ENCODE measurements at places on chromosomes 13 and 19.

- no peak for DNase-seq
Measured at GRCh38 chr19:54612428-54612827, 17.9 kb upstream of the LILRB1 start.

- DNase-seq: no peak
Measured at GRCh38 chr13:76723551-76724232, 162.5 kb downstream of the KCTD12 start.

GRCh38 chr13:40187841-40188591 lies 478.4 kb downstream of the FOXO1 start:
- DNase-seq: no peak

DNA sequence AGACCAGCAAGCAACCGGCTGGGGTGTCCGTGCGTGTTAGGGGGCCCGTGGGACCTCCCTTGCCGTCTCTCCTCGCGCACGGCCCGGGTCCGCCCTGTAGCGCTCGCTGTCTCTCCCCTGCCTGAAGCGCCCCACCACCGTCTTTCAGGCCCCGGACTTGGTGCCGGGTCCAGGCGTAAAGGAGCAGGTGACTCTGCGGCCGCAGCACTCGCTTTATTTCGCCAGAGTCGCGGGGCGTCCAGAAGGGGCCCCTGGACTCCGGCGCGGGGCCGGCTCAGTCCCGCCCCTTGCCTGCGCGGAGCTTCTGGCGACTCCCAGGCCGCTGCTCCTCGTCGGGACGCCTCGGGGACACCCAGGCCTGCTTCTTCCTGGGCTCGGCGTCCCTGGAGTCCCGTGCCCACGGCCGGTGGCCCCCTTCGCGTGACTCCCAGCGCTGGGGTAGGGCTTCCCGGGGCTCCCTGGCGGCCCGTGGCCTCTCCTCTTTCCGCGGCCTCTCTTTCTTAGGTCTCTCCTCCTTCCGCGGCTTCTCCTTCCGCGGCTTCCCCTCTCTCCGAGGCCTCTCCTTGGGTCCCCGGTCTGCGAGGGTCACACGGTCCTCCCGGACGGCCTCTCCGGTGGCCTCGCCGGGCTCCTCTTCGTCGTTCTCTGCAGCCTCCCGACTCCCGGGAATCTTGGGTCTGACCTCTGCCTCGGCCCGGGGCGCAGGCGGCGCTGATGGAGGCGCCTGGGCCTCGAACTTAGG lies 3.1 kb downstream of the AMH start:
- DNase-seq: no peak

- DNase-seq: no peak
Measured at GRCh38 chr19:37987356-37988332, 80.6 kb downstream of the SIPA1L3 start.

DNA sequence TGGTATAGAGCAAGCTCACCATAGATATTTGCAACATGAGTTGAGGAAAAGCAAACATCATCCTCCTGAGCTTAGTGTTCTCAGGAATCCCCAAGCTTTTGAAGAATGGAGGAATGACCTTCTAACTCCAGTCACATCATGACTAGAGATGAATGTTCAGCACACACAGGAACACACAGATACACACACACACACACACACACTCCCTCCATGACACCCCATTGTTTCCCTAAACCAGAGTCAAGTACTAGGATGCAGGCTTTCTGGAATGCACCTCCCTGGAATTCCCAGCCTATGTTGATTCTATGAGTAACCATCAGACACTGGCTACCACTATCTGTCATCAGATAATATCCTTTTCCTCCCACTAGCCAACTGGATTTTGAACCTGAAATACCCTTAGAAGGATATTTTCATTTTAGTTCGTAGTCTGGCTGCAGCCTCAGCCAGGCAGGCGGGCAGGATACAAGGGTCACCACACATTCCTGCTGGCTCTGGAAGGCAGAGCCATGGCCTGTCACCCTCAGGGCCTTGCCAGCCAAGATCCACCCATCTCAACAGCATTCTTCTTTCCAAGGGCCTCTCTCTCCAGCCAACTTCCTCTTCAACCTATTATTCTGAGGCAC lies 162.4 kb downstream of the FOXO1 start:
- DNase-seq: no peak

GRCh38 chr13:74166261-74167004 lies 32.2 kb upstream of the KLF12 start:
- DNase-seq: no peak

GRCh38 chr13:36146511-36147269 lies 15.5 kb upstream of the DCLK1 start:
- no peak for DNase-seq

DNA sequence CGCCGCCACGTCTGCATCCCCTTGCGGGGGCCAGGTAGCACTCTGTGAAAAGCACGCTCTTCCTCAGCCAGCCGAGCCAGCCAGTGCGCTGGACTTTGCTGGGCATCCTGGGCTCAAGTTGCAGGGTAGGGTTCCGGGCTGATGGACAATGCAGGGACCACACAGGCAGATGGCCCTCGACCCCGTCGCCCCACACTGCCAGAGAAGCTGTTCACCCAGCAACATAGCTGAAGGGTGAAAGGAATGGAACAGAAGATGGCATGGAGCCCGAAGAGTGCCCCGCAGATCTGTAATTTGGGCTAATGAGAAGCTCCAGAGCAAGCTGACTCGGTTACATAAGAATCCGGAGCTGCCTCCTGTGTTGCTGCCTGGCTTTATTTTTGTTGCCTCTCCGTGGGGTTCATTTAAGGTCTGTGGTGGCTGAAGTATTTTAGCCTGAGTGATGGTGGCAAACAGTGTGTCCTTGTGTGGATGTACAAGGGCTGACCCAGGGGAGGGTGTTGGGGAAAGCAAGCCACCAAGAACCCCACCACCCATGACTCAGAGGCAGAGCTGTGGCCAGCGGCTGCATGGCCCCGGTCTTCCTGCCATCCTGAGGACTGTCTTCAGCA lies 105.8 kb downstream of the SOX1 start:
- DNase-seq: no peak

DNA sequence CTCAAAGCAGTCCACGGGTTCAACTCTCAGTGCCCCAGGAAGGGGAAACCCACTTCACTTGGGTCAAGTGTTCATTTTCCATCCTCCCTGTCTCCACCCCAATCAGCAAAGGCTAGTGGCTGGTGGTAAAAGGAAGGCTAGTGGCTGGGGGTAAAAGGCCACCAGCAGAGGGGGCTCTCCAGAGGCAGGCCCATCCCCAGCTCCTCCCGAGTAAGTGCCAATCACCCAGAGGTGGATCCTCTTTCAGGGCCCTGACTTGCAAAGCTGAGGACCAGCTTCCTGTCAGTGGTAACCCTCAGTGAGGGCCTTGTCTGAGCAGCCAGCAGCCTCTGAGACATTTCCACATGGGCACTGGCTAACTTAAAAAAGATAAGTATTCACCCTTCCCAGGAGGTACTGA lies 22.0 kb upstream of the TPT1 start:
- DNase-seq: no peak

- no peak for DNase-seq
Measured at GRCh38 chr19:41223431-41224234, 4.6 kb downstream of the AXL start.

GRCh38 chr13:29958476-29958875 lies 108.1 kb upstream of the UBL3 start:
- DNase-seq: no peak

GRCh38 chr19:23394511-23394910 lies 760 bp downstream of the ZNF91 start:
- DNase-seq: no peak

- DNase-seq: no peak
Measured at GRCh38 chr13:47932950-47933923, 67.8 kb downstream of the SUCLA2 start.

- no peak for DNase-seq
Measured at GRCh38 chr19:18875726-18876125, 20.2 kb downstream of the CERS1 start.

GRCh38 chr13:98445340-98446233 lies 131.3 kb downstream of the STK24 start:
- peak; percentile 28 for DNase-seq

GRCh38 chr19:23439623-23440022 lies 44.4 kb upstream of the ZNF91 start:
- DNase-seq: no peak

- DNase-seq: no peak
Measured at GRCh38 chr19:18097993-18098890, 664 bp downstream of the MAST3 start.

- no peak for DNase-seq
Measured at GRCh38 chr19:19155495-19156219, 14.4 kb downstream of the MEF2B start.

DNA sequence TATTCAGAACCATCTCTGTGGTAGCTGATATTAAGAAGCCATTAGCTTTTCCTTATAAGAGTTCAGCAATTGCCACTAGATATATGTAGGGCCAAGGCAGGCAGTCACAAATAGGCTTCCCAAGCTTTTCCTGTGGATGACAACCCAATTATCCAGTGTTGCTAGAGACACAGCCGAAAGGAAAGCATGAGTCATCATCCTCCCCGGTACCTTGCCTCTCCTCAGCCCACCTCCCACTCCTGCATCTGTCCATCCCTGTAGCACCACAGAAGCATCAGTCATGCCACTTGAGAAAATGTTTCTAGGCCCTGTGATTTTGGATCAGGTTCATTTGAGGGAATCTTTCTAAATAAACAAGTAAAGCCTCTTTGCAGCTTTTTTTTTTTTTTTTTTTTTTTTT lies 204.3 kb downstream of the DNAJC15 start:
- no peak for DNase-seq

GRCh38 chr13:33213024-33213768 lies 72.4 kb downstream of the STARD13 start:
- no peak for DNase-seq

- DNase-seq: no peak
Measured at GRCh38 chr13:35886332-35887114, 244.7 kb downstream of the DCLK1 start.

GRCh38 chr19:38394488-38394887 lies 6.0 kb downstream of the SPRED3 start:
- no peak for DNase-seq

GRCh38 chr13:64845110-64845509 lies 2385.0 kb downstream of the PCDH9 start:
- DNase-seq: no peak

- no peak for DNase-seq
Measured at GRCh38 chr19:52138983-52139251, 821 bp downstream of the ZNF616 start.

DNA sequence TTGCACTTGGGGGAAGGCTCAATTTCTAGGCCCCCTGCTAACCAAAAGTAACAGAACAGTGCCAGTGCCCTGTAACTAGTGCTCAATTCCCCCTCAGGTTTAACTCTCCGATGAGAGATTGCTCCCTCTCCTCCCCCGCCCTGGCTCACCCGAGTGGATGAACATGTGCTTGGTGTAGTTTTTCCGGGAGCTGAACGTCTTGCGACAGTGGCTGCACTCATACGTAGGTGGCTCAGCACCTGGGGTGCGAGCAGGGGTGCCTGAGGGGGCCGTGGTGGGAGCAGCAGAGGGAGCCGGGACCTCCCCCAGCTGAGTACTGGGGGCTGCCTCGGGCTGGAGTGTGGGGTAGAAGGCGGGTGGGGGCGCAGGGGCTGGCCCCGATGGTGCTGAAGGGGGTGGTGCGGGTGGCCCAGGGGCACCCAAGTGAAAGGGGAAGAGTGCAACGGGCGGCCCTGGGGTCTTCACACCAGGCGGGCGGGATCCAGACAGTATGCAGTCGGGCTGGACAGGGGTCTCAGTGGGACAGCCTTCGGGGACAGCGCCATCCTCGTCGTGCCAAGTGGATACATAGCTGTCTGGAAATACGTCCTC lies 3.3 kb downstream of the ZBTB45 start:
- no peak for DNase-seq

- no peak for DNase-seq
Measured at GRCh38 chr13:64551755-64552154, 2678.4 kb downstream of the PCDH9 start.

DNA sequence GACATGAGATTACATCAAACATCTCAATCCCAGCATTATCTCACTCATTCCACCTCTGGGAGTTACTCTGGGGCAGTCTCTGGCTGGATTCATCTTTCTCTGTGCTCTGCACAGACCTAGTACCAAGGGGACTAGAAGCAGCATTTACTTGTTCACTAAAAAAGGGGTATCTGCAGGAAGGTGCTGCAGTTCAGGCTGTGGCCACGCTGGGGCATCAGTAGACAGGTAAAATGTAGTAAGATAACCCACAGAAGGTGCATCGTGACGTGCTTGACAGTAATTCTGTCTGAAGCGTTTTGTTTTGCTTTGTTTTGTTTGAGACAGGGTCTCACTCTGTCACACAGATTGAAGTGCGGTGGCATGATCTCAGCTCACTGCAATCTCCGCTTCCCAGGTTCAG lies 29.3 kb downstream of the ZNF564 start:
- DNase-seq: no peak

- DNase-seq: no peak
Measured at GRCh38 chr19:42051166-42052115, 18.6 kb downstream of the GRIK5 start.

DNA sequence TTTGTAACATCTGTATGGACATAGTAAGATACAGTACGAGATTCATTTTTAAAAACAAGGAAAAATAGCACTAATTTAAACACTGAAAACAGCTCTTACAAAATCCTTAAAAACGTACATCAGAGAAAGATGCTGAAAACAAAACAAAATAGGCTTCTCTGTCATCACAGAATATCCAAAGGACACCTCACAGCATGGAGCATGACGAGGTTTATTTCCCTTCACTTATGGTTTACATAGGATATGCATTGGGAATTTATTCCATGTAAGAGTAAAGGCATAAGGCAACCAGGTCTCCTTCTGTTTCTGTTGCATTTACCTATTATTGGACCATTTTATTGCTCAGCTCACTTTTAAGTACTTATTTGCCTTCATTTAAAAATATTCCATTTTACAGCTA lies 3.0 kb downstream of the KCTD12 start:
- no peak for DNase-seq

DNA sequence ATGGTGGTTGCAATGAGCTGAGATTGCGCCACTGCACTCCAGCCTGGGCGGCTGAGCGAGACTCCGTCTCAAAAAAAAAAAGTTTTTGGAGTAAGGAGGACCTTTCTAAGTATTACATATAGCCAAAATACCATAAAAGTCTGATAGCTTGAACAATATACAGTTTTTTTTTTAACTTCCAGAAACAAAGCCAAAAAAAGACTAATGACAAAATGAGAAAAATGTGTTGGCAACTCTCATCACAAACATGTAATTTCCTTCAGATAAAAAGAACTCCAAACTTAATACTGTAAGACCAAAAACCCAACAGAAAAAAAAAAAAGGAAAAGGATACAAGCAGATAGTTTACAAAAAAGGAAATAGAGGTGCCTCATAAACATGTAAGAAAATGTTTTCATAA lies 68.2 kb upstream of the MED4 start:
- no peak for DNase-seq

GRCh38 chr13:73000027-73000674 lies 58.7 kb upstream of the KLF5 start:
- DNase-seq: peak; percentile 16

All from NCI-H1092 treated with DMSO at 0.1 percent for 48 hours (cell line).